ENCODE measurements at places on chromosomes 4 and X.
A peak's percentile ranks its signal among the peaks of the same experiment; 100 is the strongest.

DNA sequence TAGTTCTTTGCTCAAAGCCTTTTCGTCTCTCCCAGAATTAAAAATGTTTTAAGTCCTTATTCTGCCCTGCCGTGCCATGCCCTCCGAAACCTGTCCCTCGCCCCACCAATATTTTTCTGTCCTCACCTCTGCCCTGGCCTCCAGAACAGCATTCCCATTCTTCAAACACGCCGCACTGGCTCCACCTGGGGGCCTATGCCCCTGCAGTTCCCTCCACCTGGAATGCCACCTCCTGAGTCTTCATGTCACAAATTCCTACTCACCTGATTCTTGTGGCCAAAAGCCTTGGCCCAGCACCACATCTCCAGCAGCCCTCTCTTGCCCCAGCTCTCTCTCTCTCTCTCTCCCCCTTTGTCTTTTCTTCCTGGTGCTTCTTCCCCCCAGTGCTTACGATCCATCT is 91.6 kb downstream of the APBB2 start:
- peak; percentile 54 for DNase-seq

DNA sequence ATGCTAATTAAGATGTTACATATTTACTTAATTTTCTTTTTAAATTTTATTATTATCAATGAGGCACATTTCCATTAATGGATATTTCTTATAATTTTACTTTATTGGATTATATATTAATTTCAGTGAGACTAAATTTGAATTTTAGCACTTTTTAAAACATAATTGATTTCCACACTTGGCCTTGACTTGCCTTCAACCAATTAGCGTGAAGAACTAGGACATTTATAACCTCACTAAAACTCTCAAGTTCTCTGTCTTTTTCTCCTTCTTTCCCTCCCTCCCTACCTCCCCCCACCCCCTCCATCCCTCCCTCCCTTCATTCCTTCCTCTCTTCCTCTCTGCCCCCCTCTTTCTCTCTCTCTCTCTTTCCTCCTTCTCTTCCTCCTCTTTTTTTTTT is 1618.1 kb downstream of the C4orf33 start:
- no peak for DNase-seq

DNA sequence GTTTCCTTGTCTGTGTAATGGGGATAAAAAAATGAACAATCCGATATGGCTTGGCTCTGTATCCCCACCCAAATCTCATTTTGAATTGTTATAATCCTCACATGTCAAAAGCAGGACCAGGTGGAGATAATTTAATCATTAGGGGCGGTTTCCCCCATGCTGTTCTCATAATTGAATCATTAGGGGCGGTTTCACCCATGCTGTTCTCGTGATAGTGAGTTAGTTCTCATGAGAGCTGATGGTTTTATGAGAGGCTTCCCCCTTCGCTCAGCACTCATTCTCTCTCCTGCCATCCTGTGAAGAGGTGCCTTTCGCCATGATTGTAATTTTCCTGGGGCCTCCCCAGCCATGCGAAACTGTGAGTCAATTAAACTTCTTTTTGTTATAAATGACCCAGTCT is 633.5 kb downstream of the RAPGEF2 start:
- no peak for DNase-seq

GRCh38 chr4:35315419-35315818 is 928.9 kb downstream of the ARAP2 start:
- DNase-seq, result no peak

DNA sequence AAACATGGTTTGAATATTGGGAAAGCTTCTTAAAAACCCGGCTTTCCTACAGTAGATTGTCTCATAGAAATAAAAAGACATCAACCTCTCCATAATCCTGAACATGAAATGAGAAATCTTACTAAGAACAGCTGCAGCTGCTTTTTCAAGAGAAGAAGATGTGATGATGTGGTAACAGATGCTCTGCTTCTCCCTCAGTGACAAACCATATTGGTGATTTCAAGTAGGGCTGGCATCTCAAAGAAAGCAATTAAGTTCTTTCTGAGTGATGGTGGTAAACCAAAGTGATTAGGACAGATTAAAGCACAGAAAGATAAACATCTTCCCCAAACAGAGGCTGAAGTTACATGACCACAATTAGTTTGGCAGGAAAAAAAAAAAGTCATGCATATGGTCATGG is 1477.7 kb downstream of the RAPGEF2 start:
- no peak for DNase-seq

GRCh38 chrX:5842601-5843000 is 386.1 kb downstream of the NLGN4X start:
- DNase-seq, result no peak

- no peak for DNase-seq
Measured at GRCh38 chr4:18227880-18228279, 206.3 kb upstream of the LCORL start.

GRCh38 chr4:165439981-165440380 is 61.2 kb downstream of the CPE start:
- DNase-seq, result no peak

DNA sequence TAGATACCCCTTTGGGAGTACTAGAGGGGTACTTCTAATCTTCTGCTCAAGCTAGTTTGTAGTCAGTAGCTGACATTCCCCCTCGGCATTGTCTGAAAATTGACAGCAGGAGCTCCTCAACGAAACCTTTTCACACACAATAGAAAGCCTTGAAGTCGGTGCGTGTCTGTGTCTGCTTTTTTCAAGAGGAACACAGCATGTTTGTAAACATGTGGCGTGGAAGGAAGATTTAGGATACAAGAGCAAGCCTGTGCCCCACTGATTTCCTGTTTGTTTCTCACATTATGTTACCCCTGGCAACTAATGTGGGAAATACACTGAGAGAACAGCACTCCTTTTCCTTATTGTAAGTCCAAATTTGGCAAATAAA is 252.6 kb downstream of the ANKRD50 start:
- DNase-seq, result no peak

GRCh38 chrX:113868711-113869110 is 715.2 kb upstream of the HTR2C start:
- DNase-seq, result no peak

GRCh38 chr4:2796849-2797544 is 4.1 kb downstream of the SH3BP2 start:
- DNase-seq, result no peak

- DNase-seq, result peak; percentile 8
Measured at GRCh38 chrX:41781500-41781899, 57.5 kb downstream of the GPR82 start.

DNA sequence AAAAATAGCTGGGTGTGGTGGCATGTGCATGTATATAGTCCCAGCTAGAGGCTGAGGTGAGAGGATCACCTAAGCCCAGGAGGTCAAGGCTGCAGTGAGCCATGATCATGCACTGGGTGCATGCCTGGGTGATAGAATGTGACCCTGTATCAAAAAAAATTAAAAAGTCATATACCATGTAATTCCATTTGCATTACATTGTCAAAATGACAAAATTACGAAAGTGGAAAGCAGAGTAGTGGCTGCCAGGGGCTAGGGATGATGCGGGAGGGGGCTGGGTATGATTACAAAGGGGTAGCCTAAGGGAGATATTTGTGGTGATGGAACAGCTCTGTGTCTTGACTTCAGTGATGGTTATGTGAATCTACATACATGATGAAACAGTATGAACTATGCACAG is 97.8 kb downstream of the KDR start:
- no peak for DNase-seq

DNA sequence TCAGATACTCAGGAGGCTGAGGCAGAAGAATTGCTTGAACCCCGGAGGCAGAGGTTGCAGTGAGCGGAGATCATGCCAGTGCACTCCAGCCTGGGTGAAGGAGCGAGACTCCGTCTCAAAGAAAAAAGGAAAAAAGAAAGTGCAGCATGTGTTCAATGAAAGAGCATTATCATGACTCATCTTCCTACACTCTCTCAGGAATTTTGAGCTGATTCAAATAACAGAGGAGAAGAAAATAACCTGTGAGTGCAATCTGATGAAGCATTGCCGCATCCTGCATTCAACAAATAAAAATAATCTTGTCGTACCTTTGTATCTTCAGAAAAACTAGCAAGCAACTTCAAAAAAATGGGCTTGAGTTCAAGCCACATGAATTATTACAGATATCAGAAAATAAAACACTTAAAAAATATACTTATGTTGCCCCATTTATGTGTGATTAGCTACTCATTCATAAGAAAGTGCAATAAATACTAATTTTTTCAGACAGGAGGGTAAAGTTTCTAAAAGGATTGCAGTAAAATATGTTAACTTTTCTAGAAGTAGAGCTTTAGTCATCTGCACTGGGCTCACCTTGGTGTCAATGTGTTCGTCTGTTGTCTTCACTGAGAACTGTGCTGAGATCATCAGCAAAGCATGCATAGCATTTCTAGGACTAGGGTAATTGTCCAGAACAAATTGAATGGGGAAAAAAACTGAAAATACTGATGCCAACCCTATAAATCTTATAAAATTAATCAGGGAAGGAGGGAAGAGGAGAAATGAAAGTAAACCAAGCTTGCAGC is 90.4 kb upstream of the VCX3B start:
- no peak for DNase-seq

GRCh38 chr4:68954126-68954525 is 2.5 kb upstream of the UGT2A3 start:
- no peak for DNase-seq

GRCh38 chrX:23952984-23953907 is 45.4 kb downstream of the CXorf58 start:
- peak; percentile 78 for DNase-seq

DNA sequence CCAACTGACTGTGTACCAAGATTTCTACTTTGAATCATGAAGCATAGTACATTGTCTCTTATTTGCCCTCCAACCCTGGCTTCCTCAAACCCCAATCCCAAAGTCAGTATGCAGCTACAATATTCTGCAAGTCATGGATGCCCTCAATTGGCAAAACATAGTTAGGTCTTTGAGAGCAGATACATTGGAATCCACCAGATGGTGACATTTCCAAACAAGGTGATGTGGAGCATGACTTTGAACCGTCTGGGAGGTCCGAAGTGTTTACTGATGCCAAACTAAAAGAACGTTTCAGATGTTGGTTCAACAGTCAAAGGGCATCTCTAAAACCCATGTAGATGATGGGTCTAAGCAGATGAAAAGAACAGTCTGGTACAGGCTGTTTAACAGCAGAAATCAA is 43.7 kb upstream of the FRMD7 start:
- no peak for DNase-seq

GRCh38 chr4:154738426-154738825 is 5.4 kb upstream of the LRAT start:
- DNase-seq, result peak; percentile 4

DNA sequence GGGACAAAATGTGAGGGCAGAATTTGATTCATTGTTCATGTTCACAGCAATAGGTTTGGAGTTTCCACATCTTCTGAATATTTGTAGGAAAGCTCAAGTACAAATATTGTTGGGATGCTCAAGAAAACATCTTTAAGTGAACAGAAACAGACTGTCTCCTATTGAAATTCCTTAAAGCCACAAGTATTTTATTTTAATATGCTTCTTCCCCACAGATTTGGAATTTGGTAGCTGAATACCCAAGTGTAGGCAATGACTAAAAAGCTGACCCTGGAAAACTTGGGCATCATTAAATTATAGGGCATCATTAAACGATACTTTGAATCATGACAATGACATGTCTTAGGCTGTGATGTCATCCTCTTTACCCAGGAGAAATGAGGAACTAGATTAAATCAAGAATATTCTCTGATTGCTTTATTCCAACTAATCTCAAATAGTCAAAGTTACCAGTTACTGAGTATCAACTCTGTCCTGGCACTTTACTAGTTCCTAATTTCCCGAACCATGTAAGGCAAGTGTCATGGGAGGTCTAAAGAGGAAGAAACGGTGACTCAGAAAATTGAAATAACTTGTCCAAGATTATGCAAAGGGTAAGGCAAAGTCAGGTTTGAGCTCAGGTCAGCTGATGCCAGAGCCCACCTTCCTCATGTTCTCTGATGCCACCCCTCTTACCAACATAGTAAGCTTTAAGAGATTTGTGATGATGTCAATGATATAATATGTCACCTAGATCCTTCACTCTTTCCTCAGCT is 223.1 kb upstream of the LEF1 start:
- no peak for DNase-seq

- no peak for DNase-seq
Measured at GRCh38 chrX:39491548-39492297, 606.0 kb downstream of the BCOR start.

DNA sequence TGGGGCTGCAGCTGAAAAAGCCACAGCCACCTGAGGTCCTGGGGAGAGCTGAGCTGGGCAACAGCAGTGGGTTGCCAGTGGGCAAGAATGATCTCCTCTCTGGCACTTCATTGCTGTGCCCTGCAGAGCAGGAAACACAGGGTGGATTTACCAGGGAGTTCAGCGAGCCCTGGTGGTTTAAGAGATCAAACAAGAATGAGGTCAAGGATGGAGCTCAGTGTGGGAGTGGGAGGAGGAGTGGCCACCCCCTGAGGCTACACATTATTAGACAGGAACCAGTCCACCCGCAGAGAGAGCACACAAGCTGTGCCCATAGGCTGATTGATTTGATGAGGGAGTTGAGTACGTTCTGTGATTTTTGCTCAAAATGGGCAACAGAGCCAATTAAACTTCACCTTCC is 47.3 kb downstream of the FRMPD3 start:
- no peak for DNase-seq

DNA sequence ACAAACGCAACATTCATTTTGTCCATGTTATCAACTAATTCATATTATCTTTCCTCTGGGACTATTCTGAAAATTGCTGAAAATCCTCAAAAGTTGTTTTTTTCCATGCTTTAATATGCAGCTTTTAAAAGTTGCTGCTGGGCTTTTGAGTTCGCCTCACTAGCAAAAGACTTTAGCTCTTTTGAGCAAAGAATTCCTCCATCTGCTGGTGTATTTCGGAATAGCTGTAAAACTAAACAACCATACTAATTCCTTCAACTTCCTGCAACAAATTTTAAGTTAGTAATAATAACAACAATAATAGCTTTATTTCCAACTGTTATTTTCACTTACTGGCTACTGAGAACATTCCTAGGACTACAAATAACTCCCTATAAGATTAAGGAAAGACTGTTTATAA is 124.5 kb upstream of the PLAC1 start:
- no peak for DNase-seq

DNA sequence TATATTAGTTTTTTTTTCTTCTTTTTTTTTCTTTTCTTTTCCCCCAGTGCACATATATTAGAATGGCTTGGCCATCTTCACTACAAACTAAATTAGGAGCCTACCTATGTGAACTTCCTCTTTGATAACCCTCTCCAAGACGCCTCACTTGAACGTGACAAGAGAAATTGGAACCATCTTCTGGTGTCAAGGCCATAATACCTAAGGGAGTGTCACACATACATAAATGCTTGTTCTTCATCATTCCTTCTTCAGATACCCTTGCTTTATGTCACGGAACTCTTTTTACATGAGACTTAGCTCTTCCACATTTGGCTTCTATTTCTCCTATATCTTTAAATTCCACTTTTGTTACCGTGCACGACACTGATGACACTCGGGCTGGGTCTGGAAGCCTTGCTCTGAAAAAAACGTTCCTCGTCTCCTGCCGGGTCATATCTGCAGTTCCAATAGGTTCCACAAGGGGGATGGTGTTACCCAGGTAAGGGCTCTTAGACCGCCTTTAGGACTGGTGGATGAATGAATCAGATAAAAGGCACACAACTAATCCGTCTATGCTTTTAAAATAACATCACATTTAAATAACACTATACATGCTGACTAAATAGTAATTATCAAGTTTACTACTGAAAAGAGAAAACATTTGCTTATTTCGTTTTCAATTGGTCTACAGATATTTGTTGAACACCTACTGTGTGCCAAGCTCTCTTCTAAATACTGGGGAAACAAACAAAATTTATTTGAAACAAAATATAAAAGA is 19.9 kb downstream of the DGAT2L6 start:
- DNase-seq, result peak; percentile 64
